Epithelial cell of proximal tubule (primary cell): ENCODE measurements at places on chromosomes 11 and 22. TPM values are rescaled to one million over a fixed set of nuclear protein-coding genes. Genes with fewer than 3 reads are reported as not detected.

PHF21B gene
- total RNA-seq: 0.07 and 2.0 TPM in 2 replicates

APLNR gene
- not detected in 2 replicates for total RNA-seq

PANX2 gene
- 0.07 and 0.12 TPM in 2 replicates for total RNA-seq

INS gene
- not detected in 2 replicates for total RNA-seq

SCGB2A2 gene
- not detected in 2 replicates for total RNA-seq

GAS2 gene
- total RNA-seq: 1.2 and 10.3 TPM in 2 replicates

MMP3 gene
- not detected in 2 replicates for total RNA-seq

GDPD4 gene
- not detected in 2 replicates for total RNA-seq

ANGPTL5 gene
- not detected in 2 replicates for total RNA-seq

MAPK8IP1 gene
- 10.1 and 11.1 TPM in 2 replicates for total RNA-seq

HEPHL1 gene
- not detected in 2 replicates for total RNA-seq
